Myocyte (in vitro differentiated cells): ENCODE measurements at places on chromosomes 11 and 22.
A peak's percentile ranks its signal among the peaks of the same experiment; 100 is the strongest.

- no peak for DNase-seq
These were observed 3.7 kb downstream of the IL2RB start for GRCh38 chr22:37146051-37146385.

DNA sequence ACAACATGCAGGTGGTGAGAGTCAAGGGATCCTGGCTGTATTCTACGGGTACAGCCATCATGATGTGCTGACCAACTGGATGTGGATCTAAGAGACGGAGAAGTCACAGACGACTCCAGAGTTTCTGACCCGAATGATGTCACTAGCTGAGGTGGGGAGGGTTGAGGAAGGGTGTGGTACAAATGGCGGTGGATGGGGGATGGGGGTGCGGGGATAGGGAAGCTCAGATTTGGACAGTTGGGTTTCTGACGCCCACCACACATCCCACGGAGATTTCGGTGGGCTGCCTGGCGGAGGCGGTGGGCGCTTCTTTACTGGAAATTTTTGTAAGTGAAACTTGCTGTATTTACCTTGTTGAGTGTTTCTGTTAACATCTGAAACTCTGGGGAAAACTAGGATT lies 126.7 kb downstream of the OSBP2 start:
- DNase-seq, result no peak

DNA sequence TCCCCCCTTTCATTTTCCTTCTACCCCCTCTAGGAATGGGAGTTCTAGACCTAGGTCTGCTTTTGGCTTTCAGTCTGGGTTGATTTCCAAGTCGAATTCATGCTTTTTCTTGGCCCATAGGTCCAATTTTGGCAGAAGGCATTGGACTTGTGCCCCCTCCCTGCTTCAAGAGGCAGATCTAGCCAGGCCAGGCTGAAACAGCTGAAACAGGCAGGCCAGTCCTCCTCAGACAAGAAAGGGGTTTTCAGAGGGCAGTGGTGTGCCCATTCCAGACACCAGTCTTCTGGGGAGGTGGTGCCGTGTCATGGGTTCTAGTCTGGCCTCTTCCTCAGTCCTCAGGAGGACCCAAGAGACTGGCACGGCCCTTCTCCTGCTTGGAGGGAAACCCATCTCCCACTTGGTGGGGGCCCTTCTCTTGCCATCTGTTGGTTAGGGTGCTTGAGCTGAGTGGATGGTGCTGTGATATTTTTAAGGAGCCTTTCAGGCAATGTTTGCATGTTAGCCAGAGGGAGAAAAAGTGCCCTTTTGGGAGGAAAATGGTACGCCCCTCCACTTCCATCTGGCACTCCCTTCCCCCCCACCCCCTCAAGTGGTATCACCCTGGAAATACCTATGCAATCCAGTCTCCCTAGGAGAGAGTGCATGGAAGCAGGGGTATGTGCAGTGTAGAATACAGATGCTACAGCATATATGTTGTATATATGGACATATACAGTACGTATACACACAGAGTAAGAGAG lies 53.6 kb downstream of the SYT13 start:
- no peak for DNase-seq

- DNase-seq, result no peak
These were observed 54.6 kb downstream of the CHRDL2 start for GRCh38 chr11:74676596-74676995.

- DNase-seq, result peak; percentile 13
These were observed 14.0 kb upstream of the ARSA start for GRCh38 chr22:50641696-50642607.

- peak; percentile 32 for DNase-seq
These were observed 15.0 kb upstream of the CYB5R2 start for GRCh38 chr11:7688238-7688826.

DNA sequence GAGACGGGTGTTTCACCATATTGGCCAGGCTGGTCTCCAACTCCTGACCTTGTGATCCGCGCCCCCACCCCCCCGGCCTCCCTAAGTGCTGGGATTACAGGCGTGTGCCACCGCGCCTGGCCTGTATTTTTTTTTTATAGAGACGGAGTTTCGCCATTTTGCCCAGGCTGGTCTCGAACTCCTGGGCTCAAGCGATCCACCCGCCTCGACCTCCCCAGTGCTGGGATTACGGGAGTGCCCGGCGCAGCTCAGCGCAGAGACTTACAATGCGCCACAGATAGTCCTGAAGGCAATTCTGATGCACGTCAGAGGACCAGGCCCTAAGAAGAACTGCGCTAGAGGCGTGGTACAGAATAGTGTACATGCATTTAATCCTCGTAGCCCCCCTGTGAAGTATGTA lies 587 bp upstream of the VPS51 start:
- no peak for DNase-seq
